ENCODE measurements at places on chromosomes 11 and 22.
A peak's percentile ranks its signal among the peaks of the same experiment; 100 is the strongest.

- no peak for DNase-seq
Measured at GRCh38 chr11:85541683-85542082, 85.5 kb downstream of the DLG2 start.

GRCh38 chr11:44963136-44963535, 12.5 kb upstream of the TP53I11 start:
- DNase-seq, result no peak

DNA sequence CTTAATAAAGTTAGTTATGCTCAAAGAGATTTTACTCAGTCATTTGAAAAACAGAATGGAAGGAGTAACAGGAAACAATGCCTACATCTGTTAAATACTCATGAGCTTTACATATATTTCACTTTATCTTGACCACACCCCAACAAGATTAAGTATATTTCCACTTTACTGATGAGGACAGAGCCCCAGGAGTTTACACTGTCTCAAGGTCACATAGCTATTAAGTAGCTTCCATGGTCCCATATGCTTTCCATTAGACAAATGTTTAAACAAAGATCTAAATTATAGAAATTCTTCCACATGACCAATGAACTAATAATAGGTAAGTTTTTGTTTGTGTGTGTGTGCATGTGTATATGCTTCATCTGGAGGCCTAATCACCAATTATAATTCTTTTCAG, 30.2 kb downstream of the MRTFA start:
- no peak for DNase-seq

GRCh38 chr22:17997456-17997855, 26.9 kb downstream of the MICAL3 start:
- no peak for DNase-seq

- no peak for DNase-seq
Measured at GRCh38 chr22:41927813-41928212, 1.2 kb upstream of the TNFRSF13C start.

DNA sequence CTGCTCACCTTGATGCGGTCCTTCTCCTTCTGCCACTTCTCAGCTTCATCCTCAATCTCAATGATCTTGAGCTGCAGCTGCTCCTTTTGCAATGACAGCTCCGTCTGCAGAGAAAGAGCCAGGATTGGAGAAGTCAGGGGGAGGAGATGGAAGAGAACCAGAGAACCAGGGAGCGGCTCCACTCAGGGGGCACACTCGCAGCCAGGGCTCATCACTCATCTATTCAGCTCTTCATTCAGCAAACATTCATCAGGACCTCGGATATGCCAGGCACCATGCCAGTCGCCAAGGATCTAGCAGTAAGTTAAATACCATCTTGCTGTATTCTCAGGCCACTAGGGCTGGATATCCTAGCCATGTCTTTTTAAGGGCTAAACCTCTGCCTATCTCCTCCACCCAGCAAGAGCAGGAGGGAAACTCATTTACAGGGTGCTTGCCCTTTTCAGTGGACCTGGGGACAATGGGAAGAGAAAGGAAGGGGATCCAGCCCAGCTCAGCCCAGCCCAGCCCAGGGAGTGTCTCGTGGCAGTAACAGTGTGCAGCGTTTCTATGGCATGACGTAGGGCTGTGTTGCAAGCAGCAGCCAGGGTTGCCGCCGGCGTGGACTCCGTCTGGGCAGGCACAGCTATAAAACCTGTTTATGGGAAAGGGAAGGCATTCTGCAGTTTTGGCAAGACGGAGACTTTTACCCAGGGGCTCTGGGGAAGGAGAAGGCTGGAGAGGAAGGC, 9.4 kb downstream of the TRIM29 start:
- no peak for DNase-seq

DNA sequence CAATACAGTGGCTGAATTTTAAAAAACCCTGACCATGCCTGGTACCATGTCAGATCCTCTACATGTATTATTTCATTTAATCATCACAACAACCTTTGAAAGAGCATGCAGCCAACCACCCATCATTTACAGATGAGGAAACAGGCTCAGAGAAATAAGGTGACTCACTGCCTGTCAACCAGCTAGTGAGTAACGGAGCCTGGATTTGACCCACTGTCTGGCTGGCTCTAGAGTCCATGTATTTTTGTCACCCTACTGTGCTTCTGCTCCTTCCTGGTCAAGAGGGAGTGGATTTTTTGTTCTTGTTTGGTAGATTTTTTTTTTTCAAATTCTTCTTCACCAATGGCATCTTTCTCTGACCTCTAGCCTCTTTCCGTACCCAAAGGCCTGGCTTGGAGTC, 77.4 kb downstream of the CWC15 start:
- DNase-seq, result no peak

GRCh38 chr11:113248702-113249490, 65.5 kb upstream of the TTC12 start:
- no peak for DNase-seq

- DNase-seq, result no peak
Measured at GRCh38 chr11:114440971-114441763, 1.9 kb downstream of the REXO2 start.

GRCh38 chr11:87295237-87295636, 257.5 kb downstream of the TMEM135 start:
- DNase-seq, result no peak

DNA sequence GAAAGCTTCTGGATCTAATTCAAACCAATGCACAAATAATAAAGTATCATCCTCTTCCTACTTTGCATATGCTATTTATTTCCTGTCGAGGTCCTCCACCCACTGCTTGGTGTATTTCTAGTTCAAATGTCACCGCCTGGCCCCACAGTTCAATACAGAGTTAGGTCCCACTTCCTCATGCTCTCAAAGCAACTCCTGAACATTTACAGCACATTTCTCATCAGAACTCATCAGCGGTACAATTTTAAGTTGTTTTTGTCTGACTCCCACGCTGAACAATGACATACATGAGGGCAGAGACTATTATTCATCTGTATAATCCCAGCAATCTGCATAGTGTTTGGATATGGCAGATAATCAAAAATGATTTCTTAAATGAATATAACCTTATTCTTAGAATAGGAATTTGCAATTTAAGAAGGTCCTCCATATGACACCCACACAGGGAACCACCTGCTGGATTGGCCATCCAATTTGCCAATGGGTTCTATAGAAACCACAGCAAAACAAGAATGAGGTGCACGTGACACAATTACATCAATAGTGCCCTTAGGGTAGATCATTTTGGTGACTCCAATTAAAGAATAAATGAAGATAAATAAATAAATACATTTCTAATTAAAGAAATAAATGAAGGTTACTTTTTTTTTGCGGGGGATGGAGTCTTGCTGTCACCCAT, 54.2 kb downstream of the SLC25A17 start:
- DNase-seq, result no peak

DNA sequence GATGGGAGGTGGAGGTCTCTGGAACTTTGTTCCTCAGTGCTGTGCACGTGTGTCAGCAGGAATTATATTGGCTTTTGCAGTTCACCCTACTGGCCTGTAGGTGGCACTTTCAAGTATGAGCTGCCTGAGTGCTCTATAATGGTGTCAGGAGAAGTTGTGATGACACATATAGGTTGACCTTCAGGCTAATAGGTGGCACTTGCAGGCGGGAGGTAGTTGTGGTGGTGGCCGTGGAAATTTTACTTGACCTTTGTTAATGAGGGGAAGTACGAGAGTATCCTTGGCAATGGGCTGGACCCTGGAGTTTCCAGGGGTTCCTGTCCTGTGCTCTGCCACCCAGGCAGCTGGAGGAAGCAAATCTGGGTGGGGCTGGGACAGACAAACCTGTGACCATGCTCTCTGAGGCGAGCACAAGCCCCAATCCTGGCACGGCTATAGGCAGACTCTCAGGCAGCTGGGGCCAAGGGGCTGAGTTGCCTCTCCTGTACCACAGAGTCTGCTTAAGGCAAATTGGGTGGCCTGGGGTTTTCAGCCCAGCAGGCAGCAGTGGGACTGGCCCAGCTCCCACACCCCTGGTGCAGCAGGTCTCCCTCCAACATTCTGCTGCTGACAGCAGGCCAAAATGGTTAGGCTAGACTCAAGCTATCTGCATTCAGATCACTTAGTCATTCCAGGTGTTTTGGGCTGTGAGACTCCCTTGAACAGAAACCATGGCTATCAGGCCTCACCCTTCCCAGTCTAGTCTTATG, 147.5 kb upstream of the CTSC start:
- DNase-seq, result peak; percentile 29

- no peak for DNase-seq
Measured at GRCh38 chr22:47848184-47848920, 1085.9 kb downstream of the TBC1D22A start.

DNA sequence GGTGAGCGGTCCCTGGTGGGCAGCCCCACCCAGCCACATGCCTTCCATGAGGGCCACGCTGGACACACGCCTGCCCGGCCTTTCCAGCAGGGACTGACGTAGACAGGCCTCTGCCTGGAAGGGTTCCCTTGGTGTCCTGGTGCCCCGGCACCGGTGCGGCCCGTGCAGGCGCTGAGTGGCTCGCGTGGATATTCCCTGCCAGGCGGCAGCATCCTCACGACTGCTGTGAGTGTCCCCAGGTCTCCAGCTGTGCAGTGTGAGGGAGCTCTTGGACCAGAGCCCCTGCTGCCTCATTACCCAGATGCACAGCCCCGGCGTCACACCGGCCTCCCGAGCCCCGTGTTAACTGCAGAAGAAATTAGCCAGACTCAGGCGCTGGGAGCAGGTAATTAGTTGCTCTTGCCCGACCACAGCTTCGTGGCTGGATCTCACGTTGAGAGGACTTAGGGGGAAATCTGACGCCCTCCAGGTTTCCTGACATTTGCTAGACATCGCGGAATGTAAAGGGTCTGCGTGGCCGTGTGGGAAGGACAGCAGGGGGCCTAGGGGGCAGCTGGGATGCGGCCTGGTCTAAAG, 1196.3 kb downstream of the BRD1 start:
- DNase-seq, result no peak

DNA sequence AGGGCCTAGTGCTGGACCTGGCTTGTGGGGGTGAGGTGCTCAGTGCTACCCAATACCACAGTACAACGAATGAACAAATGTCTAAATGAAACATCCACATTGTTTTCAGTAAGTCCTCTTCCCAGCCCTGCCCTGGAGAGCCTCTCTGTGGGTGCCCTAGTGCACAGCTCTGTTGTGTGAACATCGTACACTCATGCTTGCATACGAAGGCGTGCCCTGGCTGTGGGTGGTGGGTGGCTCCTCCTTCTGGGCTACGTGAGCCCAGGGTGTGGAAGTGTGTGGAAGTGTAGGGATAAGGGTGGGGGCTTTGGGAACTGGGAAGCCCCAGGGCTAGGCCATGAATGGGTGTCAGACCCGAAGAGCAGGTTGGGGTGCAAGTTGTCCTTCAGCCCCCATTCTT, 592 bp upstream of the NLRX1 start:
- DNase-seq, result no peak

GRCh38 chr11:2535673-2536439, 91.0 kb downstream of the KCNQ1 start:
- no peak for DNase-seq

- DNase-seq, result no peak
Measured at GRCh38 chr11:203945-204586, 3.1 kb downstream of the BET1L start.

GRCh38 chr22:28920757-28921584, 37.6 kb downstream of the ZNRF3 start:
- DNase-seq, result no peak

Data from activated naive CD4-positive, alpha-beta T cell treated with Interleukin-2 at 50 U/mL for 16 hours (primary cell).